ENCODE measurements at places on chromosomes 3 and 15.
A peak's percentile ranks its signal among the peaks of the same experiment; 100 is the strongest.

GRCh38 chr3:42892169-42892568 is 13.8 kb upstream of the ZNF662 start:
- no peak for DNase-seq

DNA sequence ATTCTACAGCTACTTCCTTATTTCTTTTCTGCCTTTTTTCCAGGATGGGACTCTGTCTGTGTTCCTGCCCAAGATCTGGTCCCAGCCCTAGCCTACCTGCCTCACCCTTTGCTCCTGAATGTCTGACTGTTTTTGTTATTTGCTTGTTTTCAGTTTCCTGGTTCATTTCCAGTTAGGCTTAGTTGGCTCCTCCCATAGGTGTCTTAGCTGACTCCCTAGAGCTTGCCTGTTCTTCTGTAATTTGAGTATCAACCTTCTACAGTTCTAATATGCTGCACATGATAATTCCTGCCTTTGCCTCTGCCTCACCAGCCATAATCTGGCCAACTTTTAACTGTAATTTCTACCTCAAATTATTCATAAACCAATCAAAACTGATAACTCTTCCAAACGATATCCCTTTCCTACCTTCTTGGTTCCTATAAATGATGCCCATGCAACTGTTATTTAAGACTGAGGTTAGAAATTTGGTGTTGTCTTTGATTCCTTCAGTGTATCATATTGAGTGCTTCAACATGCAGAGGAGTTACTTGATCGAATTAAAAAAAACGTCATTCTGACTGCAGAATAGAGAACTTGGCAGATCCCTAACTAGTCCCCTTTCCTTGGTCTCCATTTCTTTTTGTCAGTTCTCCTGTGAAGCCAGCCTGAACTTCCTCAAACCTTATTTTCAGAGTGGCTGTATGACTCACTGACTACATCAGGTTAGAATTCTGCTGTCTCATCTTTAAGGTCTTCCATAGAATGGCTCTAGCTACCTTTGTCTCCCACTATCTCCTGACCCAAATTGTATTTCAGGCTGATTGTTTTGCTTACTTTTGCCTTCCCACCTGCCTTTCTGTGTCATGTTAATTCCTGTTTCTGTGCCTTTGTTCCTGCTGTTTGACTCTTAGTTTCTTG is 8.4 kb downstream of the GOLM2 start:
- DNase-seq, result peak; percentile 77

DNA sequence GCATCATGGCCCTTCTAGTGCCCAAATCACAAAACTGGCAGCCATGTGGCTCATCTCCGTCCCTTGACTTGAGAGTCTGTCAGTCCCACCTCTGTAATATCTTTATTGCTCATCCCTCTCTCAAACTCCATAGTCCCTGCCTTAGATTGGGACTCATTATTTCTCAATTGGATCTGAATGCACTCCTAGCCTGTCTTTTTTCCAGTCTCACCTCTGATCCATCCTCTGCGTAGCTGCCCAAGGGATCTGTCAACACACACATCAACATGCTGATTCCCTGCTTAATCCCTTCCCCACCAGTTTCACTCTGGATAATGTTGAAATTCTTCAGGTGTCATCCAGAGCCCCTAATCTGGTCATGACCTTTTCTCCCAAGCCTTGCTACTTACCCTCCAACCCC is 39.3 kb downstream of the NMNAT3 start:
- DNase-seq, result no peak

- DNase-seq, result no peak
These were observed 5.0 kb upstream of the RPP25 start for GRCh38 chr15:74961616-74962015.

GRCh38 chr15:96274698-96275097 is 55.8 kb upstream of the NR2F2 start:
- no peak for DNase-seq

DNA sequence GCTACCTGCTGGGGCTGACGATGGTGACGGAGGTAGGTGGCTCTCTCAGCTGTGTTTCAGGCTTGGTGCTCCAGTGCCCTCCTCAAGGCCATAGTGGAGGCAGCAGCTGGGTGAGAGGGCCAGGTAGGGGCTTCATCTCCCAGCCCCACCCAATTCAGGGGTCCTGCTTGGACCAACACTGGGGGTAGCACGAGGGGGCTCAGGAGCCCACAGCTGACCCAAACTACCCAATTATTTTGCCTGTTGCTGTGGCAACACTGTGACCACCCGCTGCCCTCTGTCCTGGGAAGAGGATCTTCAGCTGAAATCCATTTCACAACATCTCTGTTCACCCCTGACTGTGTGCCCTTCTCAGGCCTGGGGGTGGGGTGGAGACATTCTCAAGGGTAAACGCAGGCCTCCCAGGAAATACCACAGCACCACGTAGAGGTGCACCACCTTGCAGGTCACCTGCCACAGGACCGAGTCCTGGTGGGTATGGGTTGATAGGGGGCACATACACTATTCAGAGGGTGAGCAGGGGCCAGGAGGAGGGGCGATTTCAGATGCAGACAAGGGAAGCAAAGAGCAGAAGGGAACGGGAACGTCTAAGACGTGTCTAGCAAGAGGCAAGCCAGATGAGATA is 62.7 kb downstream of the GRIP2 start:
- DNase-seq, result no peak

GRCh38 chr15:70030851-70031250 is 66.9 kb downstream of the TLE3 start:
- DNase-seq, result no peak

- DNase-seq, result peak; percentile 25
These were observed 654 bp downstream of the RUBCN start for GRCh38 chr3:197736010-197736490.

DNA sequence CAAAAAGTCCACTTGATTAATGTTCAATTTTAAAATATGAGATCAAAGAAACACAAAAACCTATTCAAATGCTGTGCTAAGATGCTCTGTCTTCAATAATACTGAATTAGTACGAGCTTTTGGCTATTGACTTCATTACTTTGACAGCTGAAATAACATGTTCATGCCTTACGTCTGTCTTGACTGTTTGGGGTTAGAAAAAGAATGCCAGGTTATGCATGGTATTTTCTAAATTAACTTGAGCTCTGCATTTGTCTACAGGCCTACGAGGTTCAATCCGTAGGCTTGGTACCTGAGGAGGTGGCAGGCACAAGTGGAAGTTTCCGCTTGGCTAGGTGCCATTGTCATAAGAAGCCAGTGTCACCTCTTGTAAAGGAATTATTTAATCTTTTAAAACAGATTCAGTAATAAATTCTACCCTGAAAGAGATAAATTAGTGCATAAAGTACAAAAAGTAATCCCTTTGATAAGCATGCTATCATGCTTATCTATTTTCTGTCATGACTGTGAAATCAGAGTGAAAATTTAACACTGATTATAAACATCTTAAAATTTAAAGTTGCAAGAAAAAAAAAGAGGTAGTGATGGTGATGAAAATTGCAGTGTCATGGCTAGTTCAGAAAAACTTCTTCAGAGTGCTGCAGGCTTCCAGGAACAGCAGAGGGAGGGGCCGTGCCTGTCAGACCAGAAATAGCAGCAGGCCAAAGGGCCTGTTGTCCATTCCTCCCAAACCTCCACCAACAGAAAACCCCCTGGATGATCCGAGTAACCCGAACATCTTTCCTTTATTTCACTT is 115.7 kb downstream of the ARRDC4 start:
- peak; percentile 77 for DNase-seq
